ENCODE measurements at places on chromosomes 7 and 10. TPM values are rescaled to one million over a fixed set of nuclear protein-coding genes. Genes with fewer than 3 reads are reported as not detected.

The WEE2 gene
- total RNA-seq, result not detected

The DOCK4 gene
- 3.5 TPM for total RNA-seq

The GPNMB gene
- 33.1 TPM for total RNA-seq

The GATA3 gene
- 1.7 TPM for total RNA-seq

The ITGB8 gene
- 56.5 TPM for total RNA-seq

The PTPN20 gene
- 12.7 TPM for total RNA-seq

The DDC gene
- 4.4 TPM for total RNA-seq

The TUBAL3 gene
- not detected for total RNA-seq

Measured in Caki2 (cell line).